ENCODE measurements at places on chromosomes 4 and X.
A peak's percentile ranks its signal among the peaks of the same experiment; 100 is the strongest.

DNA sequence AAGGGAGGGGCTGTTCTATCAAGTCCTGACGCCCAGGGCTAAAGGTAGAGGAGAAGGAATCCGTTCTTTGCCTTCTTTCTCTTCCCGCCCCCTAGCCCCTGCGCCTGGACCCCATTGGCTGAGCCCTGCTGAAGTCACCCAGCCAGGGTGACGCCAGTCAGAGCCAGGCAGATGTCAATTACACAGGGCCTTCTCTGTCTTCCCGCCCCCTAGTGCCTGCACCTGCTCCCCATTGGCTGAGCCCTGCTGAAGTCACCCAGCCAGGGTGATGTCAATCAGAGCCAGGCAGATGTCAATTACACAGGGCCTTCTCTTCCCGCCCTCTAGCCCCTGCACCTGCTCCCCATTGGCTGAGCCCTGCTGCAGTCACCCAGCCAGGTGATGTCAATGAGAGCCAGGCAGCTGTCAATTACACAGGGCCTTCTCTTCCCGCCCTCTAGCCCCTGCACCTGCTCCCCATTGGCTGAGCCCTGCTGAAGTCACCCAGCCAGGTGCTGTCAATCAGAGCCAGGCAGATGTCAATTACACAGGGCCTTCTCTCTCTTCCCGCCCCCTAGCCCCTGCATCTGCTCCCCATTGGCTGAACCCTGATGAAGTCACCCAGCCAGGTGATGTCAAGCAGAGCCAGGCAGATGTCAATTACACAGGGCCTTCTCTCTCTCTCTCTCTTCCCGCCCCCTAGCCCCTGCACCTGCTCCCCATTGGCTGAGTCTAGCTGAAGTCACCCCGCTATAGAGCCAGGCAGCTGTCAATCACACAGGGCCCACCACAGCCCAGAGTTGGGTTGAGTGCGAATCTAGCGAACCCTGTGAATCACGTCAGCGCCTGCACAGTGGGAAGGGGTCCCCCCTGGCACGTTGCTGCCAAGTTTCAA, 46.4 kb downstream of the ASMT start:
- peak; percentile 9 for DNase-seq

DNA sequence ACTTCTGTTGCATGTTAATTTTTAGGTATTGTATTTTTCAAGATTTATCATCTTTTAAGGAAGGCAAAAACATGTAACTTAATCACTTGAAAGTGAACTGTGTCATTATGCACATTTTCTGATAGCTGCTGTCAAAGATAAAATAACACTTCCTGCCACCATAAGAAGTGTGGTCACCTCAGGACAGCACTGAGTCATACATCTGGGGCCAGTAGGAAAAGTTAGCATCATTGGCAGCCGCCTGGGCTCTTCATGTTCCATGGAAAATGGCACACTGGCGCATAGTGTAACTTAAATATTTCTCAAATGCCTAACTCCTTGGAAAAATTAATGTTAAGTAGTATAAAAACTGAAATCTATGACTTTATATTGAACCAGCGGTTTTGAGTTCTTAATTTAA, 24.2 kb downstream of the CNKSR2 start:
- no peak for DNase-seq

- no peak for DNase-seq
Observed at GRCh38 chrX:68999931-69000330, 165.3 kb downstream of the PJA1 start.

- no peak for DNase-seq
Observed at GRCh38 chr4:80219301-80220025, 22.2 kb downstream of the PRDM8 start.

DNA sequence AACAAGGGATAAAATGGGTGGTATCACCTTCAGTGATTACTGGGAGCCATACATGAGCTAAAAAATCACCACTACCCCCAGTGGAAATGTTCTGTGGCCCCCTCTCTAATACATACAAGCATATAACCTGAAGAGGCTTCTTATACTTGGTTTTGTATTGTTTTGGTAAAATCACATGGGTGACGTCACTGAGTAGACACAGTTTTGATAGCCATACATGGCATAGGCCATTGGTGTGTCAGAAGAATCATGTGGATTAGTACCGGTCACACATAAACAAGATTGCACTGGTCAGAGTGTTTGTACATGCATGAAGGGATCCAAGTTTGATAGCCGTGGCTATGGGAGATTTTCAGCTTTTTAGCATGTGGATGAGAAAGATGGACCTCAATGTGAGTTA, 131.9 kb upstream of the RADX start:
- no peak for DNase-seq

GRCh38 chrX:43835559-43835958, 46.7 kb downstream of the MAOB start:
- no peak for DNase-seq

DNA sequence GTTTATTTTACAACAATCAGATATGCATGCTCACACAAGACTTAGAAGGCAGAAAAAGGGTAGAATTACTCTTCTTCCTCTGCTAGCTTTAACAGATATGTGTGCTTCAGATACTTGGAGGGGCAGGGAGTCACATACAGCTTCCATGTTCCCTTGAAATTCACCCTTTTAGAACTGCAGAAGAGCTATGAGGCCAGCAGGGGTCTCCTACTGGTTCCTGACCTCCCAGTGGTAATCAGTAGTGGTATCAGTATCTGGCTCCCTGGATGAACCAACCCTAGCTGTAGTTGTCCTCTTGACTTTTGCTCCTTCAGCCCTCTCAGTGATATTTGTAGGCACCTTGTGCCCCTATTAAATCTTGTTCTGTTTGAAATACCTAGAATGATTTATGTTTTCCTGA, 81.5 kb downstream of the RCHY1 start:
- DNase-seq = no peak

GRCh38 chr4:32128549-32128948, 1408.4 kb downstream of the PCDH7 start:
- no peak for DNase-seq

DNA sequence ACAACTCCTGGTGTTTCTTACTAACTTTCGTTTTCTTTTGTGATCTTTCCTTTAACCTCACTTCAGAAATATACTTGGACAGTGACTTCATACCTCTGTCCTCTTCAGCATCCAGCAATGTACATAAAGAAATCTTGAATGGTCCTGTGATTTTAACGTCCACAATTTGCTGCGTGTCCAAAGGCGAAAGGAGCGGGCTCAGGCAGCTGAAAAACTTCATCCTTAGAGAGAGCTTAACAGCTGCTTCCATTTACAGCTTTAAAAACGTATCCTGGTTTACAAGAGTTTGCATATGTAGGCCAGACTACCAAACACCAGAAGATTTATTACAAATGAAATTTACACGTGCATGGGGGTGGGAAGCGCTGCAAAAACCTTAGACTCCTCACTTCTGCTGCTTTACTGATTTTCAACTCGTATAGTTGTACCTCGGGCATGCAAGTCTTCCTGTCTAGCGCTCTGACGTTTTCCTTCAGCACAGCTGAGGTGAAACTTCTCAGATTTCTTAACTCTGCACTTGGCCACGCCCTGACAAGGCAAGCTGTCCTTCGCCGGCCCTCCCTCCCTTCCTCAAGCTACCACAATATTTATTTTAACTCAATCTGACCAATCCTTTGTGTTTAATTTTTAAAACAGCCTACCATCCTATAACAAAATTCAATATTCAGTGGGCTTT, 406.4 kb downstream of the FAM47A start:
- peak; percentile 4 for DNase-seq

DNA sequence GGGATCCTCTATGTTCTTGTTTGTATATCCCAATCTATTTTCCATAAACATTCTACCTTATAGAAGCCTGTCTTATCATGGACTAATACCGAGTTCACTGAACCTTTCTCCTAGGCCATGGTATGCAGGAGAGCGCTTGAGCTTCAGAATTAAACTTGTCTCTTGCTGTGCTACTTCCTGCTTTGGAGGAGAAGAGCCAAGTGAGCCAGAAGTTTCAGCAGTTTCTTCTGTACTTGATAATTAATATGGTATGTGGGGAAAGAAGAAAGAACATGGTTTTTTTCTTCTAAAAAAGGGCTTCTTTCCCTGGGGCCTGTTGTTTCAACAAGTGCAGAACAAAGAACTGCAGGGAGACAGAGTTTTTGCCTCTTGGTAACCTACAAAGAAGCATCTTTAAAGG, 172.8 kb downstream of the ATG4A start:
- DNase-seq = no peak

DNA sequence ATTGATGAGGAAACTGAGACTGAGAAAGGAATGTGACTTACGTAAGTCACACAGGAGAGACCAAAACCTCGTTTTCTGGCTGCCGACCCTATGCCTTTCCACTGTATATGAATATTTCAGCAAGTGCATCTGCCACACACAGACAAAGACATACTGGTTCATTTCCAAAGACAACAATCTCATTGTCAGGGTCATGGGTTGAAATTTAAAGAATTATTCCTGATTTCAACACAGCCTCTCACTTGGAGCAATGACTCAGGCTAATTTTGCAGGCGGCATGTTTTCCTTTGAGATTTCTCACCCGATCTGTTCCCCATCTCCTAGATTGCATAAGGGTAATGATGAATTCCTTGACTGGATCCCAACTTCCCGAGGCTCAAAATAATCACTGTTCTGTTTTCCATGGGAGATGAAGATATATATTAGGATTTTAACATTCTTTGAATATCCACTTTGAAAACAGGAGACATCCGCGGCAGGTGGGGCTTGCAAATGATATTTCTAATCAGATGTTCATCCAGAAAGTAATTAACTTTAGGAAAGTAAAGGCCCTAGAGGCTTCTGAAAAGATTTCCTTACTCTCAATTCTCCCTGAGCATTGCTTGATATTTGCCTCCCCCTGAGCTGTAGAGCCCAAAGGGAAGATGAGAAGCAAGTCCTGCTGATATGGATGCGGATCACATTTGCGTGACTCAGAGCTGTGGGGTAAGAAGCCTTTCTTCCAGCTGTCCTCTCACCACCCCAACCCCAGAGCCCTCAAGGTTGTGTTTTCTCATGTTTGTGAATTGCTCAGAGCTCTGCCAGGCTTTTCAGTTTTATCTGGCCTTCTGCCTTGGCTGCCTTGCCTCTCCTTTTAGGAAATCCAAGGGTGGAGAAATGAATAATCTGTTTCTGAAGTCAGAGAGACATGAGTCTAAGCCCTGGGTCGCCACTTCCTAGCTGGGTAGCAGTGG, 361.1 kb upstream of the BOD1L1 start:
- no peak for DNase-seq
